Cerebellar nuclear complex (tissue), 1 donor: ENCODE measurements at places on chromosomes 7 and 10.

DNA sequence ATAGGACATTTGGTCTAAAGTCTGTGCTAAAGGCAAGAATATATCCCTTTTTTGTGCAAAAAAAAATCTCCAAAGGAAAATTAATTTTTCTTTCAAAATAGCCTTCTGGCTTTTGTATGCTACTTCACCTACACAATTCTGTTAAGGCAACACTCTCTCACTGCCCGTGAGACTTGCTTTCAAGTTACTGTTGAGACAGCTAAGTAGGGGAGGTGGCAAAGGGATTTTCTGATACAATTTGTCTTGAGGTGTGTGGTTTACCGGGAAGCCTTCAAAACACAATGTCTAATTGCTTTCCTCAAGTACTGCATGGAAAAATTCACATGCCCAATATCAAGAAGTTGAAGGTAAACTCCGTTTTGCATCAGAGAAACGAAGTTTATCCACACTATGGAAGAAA lies 50.8 kb upstream of the RSU1 start:
- DNase-seq, result no peak

DNA sequence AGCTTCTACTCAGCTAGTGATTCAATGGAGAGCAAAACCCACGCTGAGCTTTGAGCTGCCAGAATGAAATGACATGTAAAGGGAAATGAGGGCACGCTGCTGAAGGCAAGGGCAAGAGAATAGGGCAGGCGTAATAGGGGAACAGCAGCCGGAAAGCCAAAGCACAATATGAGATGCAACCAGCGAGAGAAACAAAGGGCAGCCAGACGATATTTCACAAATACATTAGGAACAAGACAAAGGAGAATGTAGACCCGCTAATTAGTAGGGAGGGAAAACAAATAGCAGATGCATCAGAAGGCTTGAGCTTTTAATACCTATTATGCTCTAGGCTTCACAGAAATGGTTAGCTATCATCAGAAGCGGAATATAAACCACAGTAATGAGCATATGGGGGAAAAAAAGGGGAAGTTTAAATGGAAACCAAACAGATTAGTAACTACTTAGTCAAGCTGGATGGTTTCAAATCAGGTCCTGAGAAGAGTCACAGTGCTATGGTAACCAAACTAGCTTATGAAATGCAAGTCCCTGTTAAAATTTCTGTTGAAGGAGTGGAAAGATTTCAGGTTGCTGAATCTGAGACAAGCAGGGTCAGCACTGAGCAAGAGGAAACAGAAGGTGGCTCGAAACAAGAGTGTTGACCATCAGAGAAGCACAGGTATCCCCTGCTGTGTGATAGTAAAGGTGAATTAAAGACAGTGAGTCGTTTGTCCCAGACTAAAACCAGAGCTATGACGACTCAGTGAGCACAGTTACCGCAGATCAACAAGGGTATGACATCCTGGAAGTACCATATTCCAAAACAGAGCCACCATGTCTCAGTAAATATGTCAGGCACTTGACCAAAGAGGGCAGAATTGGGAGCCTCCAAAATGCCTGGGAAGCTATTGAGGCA lies 496.9 kb upstream of the CELF2 start:
- no peak for DNase-seq

DNA sequence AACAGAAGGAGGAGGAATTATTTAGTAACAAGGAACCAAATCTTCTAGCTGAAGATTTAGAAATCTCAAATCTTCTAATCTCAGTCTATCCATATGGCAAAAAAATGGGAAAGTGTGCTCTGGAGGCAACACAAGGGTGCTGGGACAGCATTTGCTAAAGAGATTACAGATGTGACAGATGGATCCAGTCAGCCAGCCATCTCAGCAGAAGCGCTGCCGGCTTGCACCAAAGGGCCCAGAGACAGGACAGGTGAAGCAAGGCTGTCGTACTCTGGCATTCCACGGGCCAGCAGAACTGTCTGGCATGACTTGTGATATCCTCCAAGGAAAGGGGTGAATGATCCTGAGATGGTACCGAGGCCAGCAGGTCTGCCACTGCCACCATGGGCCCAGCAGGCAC lies 45.7 kb upstream of the GJD4 start:
- no peak for DNase-seq

- DNase-seq, result no peak
Observed at GRCh38 chr7:68065581-68065980, 1068.9 kb downstream of the TYW1 start.

DNA sequence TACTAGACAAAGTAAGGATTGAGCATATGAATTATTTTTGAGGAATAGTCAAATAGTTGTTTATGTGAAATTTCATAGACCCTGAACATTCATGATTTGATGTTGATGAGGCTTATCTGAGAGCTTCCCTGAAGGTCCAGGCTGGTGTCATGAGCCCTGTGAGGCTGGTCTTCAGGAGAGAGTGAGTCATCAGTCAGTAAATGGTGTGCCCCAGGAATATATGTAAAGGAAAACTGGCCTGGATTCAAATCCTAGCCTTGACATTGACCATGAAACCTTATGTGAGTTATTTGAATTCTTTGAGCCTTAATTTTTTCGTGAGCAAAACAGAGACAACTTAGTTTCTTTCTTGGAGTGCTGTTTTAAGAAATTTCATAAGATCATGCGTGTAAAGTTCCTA lies 6.2 kb downstream of the TMEM236 start:
- no peak for DNase-seq

- DNase-seq, result no peak
Observed at GRCh38 chr7:25852939-25853271, 299.1 kb upstream of the NFE2L3 start.

DNA sequence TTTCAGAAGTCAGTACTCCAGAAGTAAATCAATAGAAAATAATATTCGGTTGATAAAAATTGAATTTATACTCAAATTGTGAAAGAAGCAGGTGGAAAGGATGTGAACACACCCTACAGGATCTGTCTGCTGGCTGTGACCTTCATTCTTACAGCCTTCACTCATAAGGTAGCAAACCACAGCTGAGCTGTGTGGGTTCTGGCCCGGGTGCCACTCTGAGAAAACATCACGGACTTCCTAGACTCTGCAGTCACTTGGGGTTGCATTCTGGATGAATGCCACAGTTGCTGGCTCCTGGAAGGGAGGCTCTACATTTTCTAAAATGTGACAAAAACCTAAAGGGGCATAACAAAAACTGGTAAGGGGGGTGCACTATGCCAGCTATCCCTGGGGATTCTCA lies 36.0 kb upstream of the ABLIM1 start:
- DNase-seq, result no peak

DNA sequence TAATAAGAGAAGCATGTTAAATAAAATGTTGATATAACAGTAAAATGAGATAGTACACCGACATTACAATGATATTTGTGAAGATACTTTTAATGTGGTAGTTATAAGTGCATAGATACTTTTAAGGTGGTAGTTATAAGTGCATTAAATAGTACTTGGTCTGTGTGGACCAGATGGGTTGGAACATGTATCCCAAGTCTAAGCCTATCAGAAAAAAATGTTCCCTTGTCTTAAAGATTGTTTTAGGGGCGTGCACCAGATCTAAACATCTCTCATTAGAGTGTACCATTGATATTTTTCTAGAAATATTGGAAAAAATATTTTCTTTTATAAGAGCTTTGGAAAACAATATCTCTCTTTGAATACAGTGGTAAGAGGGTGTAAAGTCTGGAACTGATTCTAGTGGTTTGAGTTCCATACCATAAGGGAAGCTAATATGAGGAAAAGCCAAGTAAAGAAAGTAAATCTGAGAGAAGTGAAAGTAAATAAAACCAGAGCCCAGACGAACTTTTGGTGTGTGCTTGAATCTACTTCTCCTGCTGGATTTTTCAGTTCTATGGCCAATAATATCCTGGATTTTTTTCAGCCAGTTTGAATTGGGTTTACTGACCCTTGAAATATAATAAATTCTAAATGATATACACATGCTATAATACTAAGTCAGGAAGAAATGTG lies 175.3 kb downstream of the MBL2 start:
- DNase-seq, result no peak

- no peak for DNase-seq
Observed at GRCh38 chr10:131638880-131639278, 261.9 kb upstream of the PPP2R2D start.

- DNase-seq, result no peak
Observed at GRCh38 chr10:113957013-113957412, 86.7 kb upstream of the ADRB1 start.

GRCh38 chr10:10403762-10404161 lies 613.9 kb upstream of the CELF2 start:
- DNase-seq, result no peak

- no peak for DNase-seq
Observed at GRCh38 chr10:98602224-98602623, 155.5 kb upstream of the HPS1 start.

- DNase-seq, result no peak
Observed at GRCh38 chr10:31749981-31750840, 178.4 kb downstream of the ARHGAP12 start.

GRCh38 chr7:151825721-151826120 lies 51.2 kb downstream of the PRKAG2 start:
- no peak for DNase-seq

DNA sequence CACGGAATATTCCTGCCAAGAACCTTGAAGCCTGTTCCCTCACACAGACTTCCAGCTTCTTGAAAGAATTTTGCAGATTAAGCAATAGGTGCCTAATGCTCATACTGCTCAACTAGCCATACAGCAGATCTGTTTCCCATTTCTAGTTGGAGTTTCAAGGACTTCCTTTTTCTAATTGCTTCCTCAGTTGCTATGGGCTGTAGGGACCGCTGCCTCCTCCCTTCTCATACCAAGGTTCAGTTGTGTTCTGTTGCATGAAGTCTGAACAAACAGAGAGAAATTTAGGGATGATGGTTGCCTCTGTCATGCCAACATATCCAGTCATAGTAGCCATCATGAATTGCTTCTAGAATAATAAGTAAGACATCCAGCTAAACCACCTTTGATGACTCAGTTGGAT lies 6.8 kb downstream of the ITGA8 start:
- DNase-seq, result no peak

DNA sequence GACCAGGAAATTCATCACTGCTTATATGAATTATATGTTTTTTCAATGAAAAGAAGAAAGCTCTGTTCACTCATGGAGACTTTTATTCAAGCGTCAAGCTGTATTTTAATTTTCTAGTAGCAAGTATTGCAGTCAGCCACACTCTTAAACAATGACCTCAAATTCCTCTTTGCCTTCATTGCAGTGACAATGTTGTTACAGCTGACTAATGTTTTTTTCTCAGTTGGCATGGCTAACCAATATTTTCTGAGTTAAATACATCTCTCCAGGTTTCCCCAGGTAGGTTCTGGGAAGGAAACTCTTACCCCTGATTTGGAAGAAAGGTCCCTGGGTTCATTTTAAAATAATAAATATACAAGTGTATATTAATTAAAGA lies 241.5 kb downstream of the WDR11 start:
- DNase-seq, result no peak

GRCh38 chr7:5525271-5526099 lies 101.9 kb upstream of the TNRC18 start:
- no peak for DNase-seq

DNA sequence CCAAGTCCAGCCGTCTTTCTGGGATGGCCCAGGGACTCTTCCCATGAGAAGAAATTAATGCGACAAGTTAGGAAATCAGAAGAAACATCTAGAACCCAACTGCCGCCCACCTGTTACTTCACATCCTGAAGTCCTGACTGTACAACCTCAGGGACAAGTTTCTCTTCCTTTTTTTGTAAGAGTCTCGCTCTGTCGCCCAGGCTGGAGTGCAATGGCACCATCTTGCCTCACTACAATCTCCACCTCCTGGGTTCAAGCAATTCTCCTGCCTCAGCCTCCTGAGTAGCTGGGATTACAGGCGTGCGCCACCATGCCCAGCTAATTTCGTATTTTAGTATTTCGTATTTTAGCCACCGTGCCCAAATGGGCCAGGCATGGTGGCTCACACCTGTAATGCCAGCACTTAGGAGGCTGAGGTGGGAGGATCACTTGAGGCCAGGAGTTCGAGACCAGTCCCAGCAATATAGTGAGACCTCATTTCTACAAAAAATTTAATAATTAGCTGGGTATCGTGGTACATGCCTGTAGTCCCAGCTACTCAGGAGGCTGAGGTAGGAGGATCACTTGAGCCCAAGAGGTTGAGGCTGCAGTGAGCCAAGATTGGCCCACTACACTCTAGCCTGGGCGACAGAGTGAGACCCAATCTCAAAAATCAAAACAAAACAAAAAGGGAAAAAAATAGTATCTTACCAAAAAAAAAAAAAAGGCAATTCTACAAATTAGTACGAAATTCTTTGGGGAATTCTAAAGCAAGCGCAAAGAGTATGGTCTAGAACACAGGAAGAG lies 20.8 kb downstream of the LAT2 start:
- DNase-seq, result no peak

GRCh38 chr7:5681979-5682546 lies 99.4 kb downstream of the RNF216 start:
- no peak for DNase-seq

DNA sequence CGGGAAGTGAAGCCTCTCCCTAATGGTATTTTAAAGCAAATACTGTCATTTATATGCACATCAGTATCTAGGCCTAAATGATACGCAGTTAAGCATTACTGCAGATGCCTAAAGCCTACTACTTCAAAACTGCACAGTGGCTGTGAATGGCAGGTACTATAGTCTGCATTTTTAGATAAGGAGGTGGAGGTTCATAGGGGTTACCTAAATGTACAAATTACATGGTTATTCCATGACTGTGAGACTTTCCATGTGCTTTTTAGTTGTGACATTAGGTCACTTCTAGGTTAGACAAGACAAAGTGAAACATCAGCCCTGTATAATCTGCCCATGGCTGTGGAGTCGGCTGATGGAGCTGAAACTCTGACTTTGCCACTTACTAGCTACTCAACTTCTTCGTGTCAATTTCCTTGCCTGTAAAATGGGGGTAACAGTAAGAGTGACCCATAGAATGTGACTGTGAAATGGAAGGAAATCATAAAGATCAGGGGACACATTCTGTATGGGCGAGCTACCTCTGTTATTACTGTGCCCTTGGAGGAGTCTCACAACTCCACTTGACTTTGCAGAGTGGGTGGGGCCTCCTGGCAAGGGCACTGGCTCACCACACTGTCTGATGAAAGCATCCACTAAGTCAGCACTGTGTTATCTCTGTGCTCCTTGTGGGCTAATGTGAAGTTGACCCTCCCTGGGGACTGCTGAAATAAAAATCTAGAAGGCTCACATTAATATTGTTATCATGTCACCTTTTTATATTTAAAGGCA lies 239.4 kb downstream of the TNS3 start:
- DNase-seq, result no peak

- DNase-seq, result no peak
Observed at GRCh38 chr10:49628599-49628998, 14.8 kb downstream of the CHAT start.

DNA sequence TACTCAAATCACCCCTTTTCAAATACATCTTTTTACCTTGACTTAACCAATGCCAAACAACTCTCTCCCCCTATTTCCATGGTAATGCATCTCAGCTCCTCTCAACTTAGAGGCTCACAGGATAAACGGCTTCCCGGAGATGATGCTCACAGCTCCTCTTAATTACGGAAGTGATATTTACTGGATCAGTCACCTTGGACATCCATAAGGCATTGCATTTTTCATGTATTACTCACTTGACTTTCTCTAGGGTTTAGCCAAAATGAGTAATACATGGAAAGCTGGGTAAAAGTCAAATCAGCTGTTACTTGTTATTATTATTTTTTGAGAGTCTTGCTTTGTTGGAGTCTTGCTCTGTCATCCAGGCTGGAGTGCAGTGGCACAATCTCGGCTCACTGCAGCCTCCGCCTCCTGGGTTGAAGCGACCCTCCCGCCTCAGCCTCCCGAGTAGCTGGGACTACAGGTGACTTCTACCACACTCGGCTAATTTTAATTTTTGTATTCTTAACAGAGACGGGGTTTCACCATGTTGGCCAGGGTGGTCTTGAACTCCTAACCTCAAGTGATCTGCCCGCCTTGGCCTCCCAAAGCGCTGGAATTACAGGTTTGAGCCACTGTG lies 73.3 kb upstream of the RHEB start:
- no peak for DNase-seq
